ENCODE measurements at places on chromosomes 5 and 9.

DNA sequence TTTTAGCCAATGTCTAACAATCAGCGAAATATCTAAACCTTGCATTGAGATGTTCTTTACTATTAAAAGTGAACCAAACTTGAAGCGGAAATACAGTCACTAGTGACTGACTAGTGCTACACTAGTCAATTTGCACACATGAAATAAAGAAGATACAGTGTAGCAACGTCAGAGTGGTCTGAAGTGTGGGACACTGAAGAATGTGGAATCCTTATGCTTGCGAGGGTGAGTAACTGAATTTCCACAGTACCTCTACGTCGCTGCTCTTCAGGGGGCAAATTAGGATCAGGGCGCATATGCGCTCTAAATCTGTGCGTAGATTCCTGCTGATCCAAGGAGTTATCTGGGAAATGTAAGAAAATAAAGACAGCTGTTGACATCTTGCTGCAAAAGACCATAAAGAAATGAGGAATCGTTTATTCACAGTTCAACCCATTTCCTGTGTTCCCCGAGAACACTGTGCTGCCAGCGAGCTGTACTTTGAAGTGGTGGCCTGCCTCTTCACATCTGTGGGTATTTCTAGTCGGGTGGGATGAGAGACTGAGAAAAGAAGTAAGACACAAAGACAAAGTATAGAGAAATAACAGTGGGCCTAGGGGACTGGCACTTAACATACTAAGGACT, 39.8 kb upstream of the FLT4 start:
- no peak for DNase-seq

- no peak for DNase-seq
Observed at GRCh38 chr9:23635276-23635675, 190.8 kb downstream of the ELAVL2 start.

GRCh38 chr5:157546456-157547100, 29.0 kb downstream of the ADAM19 start:
- no peak for DNase-seq

DNA sequence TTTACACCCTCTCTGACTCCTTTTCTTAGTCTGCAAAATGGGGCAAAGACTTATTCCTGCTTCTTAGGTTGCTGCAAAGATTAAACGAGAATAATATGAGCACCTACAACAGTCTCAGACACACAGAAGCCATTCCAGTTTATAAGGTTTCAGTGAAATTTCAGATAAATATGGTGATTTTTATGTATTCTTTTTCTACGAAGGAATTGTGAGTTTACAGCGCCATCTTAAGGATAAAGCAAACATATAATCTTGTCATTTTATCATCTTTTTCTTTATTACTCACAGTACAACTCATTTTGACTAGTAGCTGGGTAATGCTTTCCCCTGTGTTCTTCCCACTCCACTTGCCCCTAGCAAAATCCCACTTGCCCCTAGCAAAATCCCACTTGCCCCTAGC, 29.2 kb upstream of the SMC5 start:
- no peak for DNase-seq

- no peak for DNase-seq
Observed at GRCh38 chr5:38452201-38452600, 104.2 kb downstream of the LIFR start.

All from stimulated activated CD4-positive, alpha-beta T cell treated with anti-CD3 and anti-CD28 coated beads, Interleukin-12 subunit alpha, Interleukin-12 subunit beta, amount 100 ng/mL, for 4 hours (primary cell).